Stimulated activated CD4-positive, alpha-beta T cell treated with anti-CD3 and anti-CD28 coated beads, TNF-alpha, amount 100 ng/mL, for 1 hour (primary cell): ENCODE measurements at places on chromosomes 3 and 15.

DNA sequence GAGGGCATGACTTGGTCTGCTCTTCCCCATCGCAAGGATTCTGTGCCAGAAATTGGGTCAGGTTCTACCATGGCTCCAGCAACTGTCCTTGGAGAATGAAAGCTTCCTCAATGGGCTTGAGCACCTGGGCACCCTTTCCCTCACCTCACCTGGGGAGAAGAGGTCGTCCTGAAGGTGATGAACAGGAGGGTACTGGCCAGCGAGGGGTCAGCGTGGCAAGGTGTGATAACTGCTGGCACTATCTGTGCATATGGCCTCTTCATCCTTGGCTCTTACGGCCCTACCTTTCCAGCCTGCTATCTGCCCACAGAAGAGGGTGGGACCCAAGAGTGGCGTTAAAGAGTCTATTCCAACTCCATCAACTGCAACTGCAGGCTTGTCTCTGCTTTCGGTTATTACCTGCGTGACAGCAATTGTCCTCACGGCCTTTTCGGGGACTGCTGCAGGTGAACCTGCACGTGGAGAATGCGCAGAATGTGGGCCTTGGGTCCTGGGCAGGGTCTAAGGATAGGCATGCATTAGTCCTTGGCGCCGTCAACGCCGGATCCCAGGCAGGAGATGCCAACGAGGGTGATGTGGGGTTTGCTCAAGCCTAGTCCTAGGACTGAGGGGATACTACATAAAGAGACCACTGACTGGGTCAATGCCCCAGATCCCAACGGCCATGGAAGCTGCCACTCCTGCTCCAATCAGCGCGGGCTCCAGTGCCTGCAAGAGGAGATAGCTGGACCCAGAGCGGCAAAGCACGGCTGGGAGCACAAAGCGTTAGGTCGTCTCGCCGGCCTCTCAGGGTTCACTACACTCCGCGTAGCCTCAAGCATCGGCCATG is 625 bp upstream of the RBM15B start:
- no peak for DNase-seq

GRCh38 chr3:105786241-105786640 is 82.6 kb downstream of the CBLB start:
- DNase-seq = no peak

GRCh38 chr3:195907684-195907933 is 742 bp downstream of the TNK2 start:
- DNase-seq = no peak

GRCh38 chr3:39401983-39402382 is 4.5 kb upstream of the RPSA start:
- DNase-seq = no peak

DNA sequence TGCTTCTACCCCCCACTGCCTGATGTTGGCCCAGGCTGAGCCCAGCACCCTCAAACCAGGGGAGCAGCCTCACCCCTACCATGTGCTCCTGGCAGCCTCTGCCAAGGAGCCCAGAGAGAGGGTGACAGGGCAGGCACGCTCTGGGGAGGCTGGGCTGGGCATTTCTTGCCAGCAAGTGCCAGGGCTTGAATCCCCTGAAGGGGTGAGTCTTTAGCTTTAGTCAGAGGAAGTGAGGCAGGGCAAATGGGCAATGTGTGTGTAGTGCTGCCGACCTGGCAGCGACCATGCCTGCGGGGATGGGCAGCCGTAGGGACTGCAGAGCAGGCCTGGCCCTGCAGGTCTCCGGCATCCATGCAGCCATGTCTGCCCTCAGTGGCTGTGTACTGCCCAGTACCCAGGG is 18.1 kb downstream of the DUSP7 start:
- no peak for DNase-seq

GRCh38 chr3:45234250-45234649 is 8.2 kb upstream of the TMEM158 start:
- DNase-seq = no peak

- DNase-seq = no peak
Observed at GRCh38 chr3:43838877-43839276, 148.1 kb downstream of the ABHD5 start.

DNA sequence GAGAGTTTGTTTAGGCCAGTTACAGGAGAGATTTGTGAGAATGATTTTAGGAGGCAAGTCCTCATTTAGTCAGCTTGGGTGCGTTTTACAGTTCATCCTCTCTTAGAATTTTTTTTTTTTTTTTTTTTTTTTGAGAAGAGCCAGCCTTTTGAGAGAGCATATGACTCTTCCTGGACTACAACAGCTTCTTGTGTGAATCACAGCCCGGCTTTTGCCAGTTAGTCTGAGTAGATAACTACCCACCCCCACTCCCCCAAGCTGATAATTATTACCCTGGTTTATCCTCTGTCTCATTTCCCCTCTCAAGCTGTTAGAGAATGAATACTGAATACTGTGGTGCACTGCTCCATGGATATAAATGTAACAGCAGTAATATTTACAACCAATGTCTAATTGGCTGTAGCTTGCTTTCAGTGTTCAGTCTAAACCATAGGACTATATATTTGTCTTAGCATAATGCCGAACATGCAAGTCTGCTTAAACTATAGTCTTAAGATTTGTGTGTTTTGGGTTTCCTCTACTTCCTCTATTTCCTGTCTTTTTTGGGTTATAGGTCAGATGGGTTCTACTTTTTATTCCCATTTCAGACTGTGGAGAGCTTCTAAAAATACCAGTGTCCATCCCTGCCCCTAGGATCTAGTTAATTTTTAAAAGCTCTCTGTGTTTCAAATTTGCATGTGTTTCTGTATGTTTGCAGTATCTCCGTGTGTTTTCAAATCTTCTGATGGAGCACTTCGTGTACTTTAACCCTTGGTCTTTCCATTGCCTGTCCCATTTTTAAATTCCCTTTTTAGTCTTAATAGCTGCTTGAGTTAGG is 8.0 kb downstream of the CHD2 start:
- no peak for DNase-seq

DNA sequence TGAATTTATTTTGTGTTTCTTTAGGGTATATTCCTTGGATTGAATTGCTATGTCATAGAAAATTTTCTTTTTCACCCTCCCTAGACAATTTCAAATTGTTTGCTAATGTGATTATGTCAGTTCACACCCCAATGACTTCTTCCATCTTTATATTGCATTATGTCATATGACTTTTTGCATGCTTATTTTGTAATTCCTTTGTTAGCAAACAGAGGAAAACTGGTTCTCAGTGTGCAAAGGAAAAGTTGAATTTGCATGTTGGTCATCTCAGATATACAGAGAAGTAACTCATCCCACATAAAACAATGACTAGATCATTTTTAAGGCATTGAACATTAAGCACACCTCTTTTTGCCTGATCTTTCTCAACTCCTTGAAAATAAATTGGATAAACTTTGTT is 3.3 kb upstream of the RNF13 start:
- DNase-seq = no peak

DNA sequence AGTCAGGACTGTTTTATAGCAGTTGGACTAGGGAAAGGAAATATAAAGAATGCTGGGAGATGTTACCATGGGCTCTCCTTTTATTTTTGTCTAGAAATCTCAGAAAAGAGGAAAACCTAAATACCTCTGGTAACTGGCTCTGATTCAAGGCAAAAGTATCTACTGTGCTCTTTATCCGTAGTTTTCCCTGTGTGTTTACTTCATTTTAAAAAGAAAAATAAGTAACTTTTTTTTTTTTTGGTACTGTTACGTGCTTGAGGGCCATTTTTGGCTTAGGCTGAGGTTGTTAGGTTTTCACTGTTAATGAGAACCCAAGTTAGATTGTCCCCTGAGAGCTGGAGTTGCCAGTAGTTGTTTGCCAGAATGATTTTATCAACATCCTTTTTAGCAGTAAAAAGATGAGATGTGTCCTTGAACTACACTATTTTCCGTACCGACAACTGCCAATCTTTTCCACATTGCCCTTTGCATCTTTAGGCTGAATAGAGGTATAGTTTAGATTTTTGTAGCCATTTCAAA is 35.8 kb downstream of the IQGAP1 start:
- no peak for DNase-seq

DNA sequence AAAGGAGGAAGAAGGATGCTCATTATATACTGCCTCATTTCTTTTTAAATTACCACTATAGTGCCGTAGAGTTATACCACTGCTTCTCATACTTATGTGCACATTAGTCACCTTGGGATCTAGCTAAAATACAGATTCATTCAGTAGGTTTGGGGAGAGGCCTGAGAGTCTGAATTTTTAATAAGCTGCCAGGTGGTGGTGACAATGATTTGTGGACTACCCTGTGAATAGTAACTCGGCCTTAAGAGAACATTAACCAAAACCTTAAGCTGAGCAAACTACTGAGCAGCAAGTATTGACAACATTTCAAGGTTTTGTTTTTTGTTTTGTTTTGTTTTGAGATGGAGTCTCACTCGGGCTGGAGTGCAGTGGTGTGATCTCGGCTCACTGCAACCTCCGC is 19.8 kb downstream of the UBA5 start:
- no peak for DNase-seq

DNA sequence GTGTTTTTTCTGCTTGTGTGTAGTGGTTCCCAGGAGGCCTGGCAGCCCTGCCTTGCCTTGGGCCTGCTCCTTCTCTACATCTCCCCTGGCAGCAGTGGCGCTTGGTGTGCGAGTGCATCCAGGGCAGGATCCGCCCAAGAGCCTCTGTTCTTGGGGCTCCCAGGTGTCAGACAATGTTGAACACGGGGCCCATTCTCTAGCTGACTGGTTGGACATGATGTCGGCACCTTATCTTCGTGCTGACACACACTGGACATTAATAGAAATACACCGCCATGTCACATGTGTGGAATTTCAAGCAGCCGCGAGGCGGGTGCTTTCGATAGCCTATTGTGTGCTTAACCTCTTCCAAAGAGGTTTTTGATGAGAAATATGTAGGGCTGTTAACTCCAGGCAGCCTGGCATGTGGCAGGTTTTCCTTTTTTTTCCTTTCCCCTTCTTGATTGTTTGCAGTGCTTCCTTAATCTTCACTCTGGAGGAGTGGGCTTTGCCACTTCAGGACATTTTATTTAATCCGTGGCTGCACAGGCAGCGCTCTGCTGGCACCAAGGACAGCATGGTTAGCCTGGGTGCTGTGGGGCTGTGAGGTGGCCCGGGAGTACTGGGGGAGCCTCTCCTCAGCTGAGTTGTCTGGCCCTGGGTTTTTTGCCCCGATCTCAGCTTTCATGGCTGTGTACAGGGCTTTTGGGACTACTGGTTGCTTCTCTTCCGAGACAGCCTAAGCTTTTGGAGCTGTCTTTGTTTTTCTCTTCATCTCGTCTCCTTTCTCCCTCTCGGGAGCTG is 42.5 kb downstream of the CHCHD6 start:
- no peak for DNase-seq

DNA sequence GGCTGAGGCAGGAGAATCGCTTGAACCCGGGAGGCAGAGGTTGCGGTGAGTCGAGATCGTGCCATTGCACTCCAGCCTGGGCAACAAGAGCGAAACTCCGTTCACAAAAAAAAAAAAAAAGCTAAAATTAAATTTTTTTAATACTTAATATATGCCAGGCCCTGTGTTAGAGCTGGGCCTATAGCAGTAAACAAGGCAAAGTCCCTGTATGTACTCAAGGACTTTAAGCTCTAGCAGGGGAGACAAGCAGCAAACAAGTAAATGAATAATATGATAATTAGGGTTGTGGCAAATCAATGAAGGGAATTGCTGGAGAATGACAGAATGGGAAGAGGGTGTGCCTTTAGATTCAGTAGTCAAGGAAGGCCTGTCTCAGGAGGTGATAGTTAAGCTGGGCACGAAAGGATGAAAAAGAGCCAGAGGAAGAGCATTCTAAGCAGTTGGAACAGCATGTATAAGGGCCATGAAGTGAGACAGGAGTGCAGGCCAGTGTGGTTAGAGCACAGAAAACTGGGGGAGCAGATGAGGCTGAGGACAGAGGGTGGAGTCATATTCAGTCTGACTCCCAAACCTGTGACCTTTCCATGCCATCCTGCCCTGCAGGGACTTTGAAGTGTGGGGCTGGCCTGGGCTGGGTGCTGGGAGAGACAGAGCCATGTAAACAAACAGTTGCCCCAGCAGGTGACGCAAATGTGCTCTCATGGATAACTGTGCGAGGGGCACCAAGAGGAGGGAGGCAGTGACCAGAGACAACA is 6.6 kb upstream of the RAF1 start:
- no peak for DNase-seq

DNA sequence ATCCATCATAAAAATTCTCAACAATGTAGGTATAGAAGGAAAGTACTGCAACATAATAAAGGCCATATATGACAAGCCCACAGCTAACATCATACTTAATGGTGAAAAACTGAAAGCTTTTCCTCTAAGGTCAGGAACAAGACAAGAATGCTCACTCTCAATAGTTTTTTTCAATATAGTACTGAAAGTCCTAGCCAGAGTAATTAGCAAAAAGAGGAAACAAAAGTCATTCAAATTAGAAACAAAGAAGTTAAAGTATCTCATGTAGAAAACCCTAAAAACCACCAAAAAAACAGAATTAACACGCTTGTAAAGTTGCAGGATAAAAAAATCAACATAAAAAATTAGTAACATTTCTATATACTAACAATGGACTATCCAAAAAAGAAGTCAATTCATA is 61.8 kb downstream of the MYH15 start:
- DNase-seq = no peak

- DNase-seq = no peak
Observed at GRCh38 chr3:53264718-53265117, 8.9 kb upstream of the TKT start.

GRCh38 chr3:171354706-171355582 is 105.3 kb downstream of the TNIK start:
- DNase-seq = no peak

GRCh38 chr3:104596054-104596453 is 770.7 kb upstream of the ALCAM start:
- no peak for DNase-seq

DNA sequence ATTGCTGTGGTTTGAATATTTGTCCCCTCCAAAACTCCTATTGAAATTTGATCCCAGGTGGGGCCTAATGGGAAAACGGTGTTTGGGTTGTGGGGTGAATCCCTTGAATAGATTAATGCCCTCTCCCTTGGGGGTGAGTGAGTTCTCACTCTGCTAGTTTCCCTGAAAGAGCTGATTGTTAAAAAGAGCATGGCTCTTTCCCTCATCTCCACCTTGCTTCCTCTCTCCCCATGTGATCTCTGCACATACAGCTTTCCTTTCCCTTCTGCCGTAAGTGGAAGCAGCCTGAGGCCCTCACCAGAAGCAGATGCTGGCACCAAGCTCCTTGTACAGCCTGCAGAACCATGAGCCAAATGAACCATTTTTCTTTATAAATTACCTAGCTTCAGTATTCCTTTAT is 394.9 kb upstream of the WNT5A start:
- DNase-seq = no peak

DNA sequence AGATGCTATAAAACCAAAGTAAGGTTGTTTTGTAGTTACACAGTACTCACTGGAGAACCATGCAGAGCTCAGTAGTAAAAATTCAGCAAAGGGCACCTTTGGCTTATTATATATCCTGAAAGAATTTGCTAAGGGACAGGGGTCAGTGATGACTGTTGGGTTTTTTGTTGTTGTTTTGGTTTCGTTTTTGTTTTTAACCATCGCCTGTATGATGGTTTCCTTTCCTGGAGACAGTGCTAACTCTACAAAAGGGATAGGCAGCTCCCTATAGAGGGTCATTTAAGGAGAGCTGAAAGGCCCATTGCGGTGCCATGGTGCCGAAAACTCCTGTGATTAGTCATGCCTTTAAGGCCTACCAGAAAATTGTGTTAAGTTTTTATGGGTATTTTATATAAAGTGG is 118.2 kb upstream of the GOLIM4 start:
- no peak for DNase-seq

- DNase-seq = no peak
Observed at GRCh38 chr15:95442107-95442719, 888.3 kb upstream of the NR2F2 start.
